Stromal cell of bone marrow (primary cell): ENCODE measurements at places on chromosomes 6 and 20.

- no peak for DNase-seq
Measured at GRCh38 chr6:46017726-46018125, 2.1 kb upstream of the CLIC5 start.

- peak; percentile 35 for DNase-seq
Measured at GRCh38 chr6:163356324-163356723, 58.2 kb upstream of the QKI start.

DNA sequence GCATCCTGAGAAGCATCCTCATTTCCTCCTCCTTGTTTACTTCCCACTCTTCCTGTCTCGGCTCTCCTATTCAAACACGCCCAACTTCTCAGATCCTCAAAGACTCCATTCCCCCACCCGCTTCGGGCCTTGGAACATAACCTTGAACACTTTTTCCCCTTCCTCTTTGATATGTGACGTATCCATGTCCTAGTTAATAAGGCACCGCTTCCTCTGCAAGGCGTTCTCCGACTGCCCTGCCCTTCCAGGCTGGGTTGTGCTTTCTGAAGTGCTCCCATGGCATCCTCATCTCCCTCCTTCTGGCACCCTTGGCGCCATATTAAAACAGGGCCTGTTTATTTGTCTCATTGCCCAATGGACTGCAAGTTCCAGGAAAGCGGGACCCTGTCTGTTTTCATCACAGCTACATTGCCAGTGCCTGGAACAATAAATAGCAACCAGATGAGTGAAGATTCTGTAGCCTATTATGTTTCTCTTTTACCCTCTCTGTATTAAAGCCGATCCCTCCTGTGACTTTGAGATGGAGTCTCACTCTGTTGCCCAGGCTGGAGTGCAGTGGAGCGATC lies 115.3 kb upstream of the TRAF3IP2 start:
- DNase-seq = no peak

DNA sequence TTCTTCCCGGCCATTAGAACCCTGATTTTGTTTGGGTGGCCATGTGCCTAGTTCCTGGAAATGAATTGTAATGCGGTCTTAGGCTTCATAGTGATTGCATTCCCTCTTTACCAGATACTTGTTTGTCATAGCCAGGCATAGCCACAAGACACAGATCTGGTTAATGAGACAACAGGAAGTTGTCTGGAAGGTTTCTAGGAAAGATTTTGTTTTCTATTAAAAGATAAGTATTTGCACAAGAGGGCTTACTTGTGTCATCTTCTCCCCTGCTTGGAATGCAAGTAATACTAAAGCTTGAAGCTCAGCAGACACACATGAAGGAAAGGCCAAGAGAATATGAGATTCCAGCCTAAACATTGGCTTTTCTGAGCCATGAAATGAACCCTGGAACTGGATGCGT lies 12.9 kb downstream of the FARS2 start:
- DNase-seq = no peak

DNA sequence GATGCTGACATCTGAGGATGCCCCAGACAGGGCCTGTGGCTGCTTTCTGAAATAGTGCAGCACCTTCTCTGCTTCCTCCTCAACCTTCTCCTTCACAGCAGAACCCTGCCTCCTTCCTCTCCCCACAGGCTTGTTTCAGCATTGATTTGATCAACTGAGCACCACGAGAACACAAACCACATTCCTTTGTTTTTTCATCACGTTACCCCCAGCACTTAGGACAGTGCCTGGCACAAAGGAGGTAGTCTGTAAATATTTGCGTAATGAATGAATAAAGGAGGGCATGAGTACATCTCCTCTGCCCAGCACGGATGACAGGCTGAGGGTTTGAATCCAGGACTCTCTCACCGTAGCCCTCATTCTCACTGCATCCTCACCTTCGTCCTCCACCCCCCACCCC lies 21.3 kb upstream of the WFDC2 start:
- DNase-seq = no peak

DNA sequence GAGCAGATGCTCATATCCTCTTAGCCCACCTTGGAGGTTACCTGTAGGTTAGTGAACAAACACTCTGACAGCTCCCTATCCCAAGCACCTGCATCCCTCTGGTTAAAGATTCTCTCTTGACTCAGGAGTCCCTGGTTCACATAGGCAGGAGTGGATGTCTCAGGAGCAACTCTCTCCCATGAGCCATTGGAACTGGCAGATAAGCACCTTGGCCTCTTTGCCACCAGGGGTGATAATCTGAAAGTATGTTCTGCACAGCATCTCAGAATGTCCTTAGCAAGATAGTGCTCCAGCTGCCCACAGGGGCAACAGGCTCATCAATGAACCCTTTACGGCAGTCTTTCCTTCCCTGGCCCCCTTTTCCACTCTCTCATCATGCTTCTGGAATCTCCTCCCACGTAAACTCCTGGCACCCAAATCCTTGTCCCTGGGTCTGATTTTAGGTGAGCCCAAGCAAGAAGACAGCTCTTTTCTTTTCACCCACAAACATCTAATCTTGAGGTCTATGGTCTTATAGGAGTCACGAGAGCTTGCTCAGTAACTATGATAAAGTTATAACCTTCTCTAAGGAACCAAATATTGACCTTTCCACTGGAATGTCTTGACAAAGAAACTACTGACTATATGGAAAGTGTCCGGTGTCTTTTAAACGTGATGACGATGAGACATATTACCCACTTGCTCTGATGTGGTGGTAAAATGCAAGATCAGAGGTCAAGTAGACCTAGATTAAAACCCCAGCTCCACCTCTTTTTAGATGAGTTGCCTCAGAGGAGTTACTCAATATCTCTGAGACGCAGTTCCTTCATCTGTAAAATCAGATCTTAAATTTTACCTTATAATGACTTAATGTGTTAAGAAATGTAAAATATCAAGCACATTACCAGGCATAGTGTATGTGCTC lies 39.8 kb upstream of the ISM1 start:
- DNase-seq = no peak

DNA sequence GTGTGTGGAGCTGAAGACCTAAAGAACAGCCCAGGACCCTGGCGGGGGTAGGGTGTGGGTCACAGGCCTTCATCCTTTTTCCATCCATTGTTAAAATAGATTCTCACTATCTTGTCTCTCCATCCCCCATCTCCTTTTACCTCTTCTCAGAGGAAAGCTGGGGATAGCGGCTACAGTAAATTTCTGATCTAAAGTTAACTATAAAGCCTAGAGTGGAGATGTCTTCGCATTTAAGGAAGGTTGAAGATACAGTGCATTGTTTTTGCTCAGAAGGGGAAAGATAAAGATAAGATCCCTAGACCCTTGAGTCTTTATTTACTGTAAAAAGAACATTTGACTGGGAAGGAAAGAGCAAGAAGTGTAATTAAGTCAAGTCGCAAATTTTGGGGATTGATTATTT lies 8.6 kb downstream of the FOXA2 start:
- no peak for DNase-seq

GRCh38 chr6:99589290-99589672 lies 17.4 kb upstream of the PRDM13 start:
- DNase-seq = no peak

- DNase-seq = no peak
Measured at GRCh38 chr6:113148566-113148965, 708.6 kb upstream of the MARCKS start.

DNA sequence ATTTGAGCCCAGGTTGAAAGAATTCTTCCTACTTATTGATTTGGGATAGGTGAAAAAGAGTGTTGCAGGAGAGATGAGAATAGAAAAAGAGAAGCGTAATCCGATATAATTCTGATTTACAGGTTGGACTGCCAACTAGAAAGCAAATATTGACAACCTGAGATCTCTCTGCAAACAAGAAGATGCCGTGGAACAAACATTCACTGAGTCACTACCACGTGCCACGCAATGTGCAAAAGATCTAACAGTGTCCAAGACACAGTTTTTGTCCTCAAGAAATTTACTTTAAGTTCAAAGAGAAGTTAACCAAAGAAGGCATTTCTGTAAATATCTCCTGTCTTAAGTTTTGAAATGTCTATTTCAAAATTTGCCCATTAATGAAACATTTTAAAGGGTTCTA lies 578.0 kb upstream of the ARID1B start:
- DNase-seq = no peak

GRCh38 chr6:30152016-30152673 lies 8.9 kb downstream of the TRIM10 start:
- DNase-seq = no peak

- no peak for DNase-seq
Measured at GRCh38 chr20:49281059-49281912, 3.4 kb upstream of the ZNFX1 start.

DNA sequence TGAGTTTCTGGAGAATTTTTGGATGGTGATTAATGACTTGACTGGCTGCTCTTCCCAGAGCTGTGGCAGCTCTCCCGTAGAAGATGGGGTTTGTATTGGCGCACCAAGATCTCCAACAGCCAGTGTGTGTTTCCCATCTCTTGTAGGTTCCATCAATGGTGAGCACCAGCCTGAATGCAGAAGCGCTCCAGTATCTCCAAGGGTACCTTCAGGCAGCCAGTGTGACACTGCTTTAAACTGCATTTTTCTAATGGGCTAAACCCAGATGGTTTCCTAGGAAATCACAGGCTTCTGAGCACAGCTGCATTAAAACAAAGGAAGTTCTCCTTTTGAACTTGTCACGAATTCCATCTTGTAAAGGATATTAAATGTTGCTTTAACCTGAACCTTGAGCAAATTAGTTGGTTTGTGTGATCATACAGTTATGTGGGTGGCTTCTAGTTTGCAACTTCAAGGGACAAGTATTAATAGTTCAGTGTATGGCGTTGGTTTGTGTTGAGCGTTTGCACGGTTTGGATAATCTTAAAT lies 50.2 kb downstream of the CSE1L start:
- DNase-seq = no peak

DNA sequence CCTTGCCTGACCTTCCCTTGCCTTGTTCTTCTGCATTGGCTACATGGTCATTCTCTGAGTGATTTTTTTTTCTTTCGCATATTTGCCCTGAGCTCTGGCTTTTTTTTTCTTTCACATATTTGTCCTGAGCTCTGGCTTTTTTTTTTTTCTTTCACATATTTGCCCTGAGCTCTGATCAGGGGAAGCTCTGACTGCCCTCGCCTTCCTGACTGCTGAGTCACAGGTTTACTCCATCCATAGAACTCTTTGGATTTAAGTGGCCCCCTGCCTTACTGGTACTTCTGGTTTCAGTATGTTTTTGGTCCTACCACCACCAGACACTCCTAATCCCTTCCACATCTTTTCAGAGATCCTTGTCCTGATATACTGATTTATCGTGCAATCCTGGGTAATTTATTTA lies 201.1 kb downstream of the OGFRL1 start:
- DNase-seq = peak; percentile 68

- no peak for DNase-seq
Measured at GRCh38 chr6:28373925-28374324, 24.2 kb downstream of the ZKSCAN3 start.

- no peak for DNase-seq
Measured at GRCh38 chr6:157868835-157869234, 45.8 kb downstream of the SNX9 start.

- no peak for DNase-seq
Measured at GRCh38 chr6:87210979-87211378, 55.6 kb downstream of the ZNF292 start.

- DNase-seq = no peak
Measured at GRCh38 chr6:11419763-11420453, 117.6 kb upstream of the TMEM170B start.

- no peak for DNase-seq
Measured at GRCh38 chr20:9615118-9615517, 100.7 kb downstream of the LAMP5 start.

DNA sequence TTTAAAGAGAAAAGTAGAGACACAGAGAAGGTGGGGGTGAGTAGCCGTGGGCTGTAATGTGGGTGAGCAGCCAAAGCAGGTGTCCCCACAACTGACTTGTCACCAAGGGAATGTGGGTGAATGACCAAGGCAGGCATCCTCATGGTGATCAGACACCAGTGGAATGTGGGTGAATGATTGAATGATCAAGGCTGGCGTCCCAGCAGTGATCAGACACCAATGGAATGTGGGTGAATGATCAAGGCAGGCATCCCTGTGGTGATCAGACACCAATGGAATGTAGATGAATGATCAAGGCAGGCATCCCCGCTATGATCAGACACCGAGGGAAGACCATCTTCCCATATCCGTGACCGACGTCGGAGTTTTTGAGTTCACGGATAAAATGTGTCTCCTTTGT lies 49.8 kb upstream of the OR14J1 start:
- DNase-seq = no peak

- no peak for DNase-seq
Measured at GRCh38 chr6:161486361-161487216, 212.7 kb upstream of the AGPAT4 start.

DNA sequence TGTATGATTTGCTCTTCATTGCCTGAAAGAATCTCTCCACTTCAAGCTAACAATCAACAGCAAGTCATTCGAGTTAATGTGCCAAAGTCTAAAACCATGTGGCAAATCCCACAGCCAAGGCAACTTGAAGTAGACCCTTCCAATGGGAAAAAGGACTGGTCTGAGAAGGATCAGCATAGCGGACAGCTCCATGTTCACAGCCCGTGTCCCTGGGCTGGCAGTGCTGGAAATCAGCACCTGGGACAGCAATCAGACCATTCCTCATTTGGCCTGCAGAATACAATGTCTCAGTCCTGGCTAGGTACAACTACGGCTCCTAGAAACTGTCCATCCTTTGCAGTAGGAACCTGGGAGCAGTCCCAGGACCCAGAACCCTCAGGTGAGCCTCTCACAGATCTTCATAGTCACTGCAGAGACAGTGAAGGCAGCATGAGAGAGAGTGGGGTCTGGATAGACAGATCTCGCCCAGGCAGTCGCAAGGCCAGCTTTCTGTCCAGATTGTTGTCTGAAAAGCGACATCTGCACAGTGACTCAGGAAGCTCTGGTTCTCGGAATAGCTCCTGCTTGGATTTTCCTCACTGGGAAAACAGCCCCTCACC lies 1.1 kb downstream of the GJA10 start:
- peak; percentile 25 for DNase-seq

GRCh38 chr6:111997853-111998208 lies 56.1 kb upstream of the CCN6 start:
- no peak for DNase-seq

DNA sequence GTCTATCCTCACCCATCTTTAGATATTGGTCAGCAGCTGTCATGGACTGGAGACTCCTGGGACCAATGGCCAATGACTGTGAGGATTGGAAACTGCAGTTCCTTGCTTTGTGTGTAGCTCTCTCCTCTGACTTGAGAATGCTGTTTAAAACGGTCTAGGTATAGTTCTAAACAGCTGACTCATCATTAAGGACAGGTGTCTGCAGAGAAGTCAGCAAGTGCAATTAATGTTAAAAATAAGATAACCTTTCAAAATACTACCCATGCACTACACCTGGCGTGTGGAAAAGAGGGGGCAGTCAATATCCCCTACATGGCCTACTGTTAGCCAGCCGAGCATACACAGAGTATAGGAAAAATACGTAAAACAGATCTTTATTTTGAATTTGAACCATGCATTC lies 115.4 kb upstream of the TAB2 start:
- DNase-seq = no peak
